ENCODE measurements at places on chromosomes 5 and 9.
A peak's percentile ranks its signal among the peaks of the same experiment; 100 is the strongest.

- no peak for DNase-seq
Observed at GRCh38 chr9:95124582-95125367, 192.7 kb downstream of the FANCC start.

- DNase-seq, result no peak
Observed at GRCh38 chr5:1687301-1687970, 112.2 kb downstream of the MRPL36 start.

DNA sequence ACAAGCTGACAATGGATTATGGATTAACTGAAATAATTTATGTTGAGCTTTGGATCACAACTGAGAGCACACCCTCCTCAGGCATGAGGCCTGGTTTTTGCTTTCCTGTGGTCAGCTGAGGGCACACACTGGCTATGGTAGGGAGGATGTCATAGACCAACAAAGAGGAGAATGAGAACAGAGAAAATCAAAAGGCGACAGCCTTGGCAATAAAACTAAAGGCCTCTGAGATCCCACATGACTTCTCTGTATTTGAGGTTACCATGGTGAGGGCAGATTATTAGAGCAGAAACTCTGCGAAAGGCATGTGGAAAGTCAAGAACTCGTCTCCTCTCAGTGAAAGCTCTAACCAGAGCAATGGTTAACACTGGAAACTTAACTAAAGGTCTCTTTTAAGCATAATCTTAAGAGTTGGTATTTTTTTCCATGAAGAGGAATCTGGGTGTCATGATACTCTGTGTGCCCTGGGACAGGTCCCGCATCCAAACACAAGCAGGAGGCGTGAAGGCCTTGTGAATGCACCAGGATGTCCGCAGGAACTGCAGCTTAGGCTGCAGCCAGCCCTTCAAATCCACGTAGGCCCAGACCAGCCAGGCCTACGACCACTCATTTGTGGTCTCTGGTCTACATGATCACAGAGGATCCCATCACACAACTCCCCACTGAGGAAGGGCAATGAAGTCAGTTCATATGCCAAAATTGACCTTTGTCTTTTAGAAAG is 12.4 kb upstream of the MEIKIN start:
- DNase-seq, result peak; percentile 36

DNA sequence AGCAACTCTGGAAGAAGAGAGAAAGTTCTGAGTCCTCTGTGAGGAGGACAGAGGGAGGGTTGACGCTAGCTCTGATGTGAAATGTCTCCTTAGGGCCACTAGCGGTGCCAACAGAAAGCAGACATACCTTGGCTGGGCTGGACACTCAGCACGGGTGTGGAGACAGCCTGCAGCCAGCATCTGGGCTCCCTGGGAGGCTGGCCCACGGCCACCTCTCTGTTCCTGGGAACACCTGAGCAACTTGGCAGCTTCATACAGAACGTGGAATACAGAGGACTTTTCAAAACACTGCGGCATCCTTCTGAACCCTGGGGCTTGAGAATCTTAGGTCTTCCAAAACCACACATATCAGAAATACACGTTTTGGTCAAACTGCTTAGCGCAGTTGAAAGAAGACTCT is 269.1 kb downstream of the FSTL4 start:
- DNase-seq, result no peak

DNA sequence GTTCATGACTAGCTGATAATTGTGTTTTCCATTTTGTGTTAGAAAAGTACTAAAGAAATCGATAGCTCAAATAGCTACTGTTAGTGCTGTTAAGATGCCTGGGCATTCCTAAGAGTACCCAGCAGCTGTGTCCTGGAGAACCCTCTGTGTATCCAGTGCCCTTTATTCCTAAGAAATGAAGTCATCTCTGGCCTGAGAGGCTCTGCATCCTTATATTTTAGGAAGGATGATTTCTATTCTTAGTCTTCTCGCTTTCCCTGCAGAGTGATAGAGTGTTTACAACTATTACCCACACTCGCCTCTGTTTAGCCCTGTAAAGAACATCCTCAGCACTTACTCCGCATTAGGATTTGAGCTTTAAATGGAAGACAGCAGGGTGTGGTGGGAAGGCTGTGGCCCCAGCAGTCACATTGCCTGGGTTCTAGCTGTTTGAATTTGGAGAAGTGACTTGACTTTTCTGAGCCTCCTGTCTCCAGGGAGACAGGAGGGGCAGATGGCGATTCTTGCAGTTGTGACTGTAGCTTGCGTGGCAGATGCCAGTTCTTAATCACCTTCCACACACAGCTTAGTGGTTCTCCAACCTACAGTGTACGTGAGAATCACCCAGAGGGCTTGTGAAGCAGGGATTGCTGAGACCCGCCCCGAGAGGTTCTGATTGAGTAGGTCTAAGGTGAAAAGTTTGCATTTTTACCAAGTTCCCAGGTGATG is 177.2 kb upstream of the PITX1 start:
- no peak for DNase-seq

GRCh38 chr9:8157683-8158324 is 358.2 kb upstream of the DMAC1 start:
- DNase-seq, result no peak

GRCh38 chr9:89442981-89443814 is 54.7 kb downstream of the SEMA4D start:
- DNase-seq, result no peak

- DNase-seq, result peak; percentile 21
Observed at GRCh38 chr5:113047733-113048652, 71.4 kb downstream of the DCP2 start.

GRCh38 chr9:5485378-5486085 is 24.8 kb upstream of the PDCD1LG2 start:
- no peak for DNase-seq

- DNase-seq, result no peak
Observed at GRCh38 chr5:38600329-38601045, 44.0 kb upstream of the LIFR start.

GRCh38 chr5:159992566-159992965 is 16.4 kb upstream of the TTC1 start:
- no peak for DNase-seq

DNA sequence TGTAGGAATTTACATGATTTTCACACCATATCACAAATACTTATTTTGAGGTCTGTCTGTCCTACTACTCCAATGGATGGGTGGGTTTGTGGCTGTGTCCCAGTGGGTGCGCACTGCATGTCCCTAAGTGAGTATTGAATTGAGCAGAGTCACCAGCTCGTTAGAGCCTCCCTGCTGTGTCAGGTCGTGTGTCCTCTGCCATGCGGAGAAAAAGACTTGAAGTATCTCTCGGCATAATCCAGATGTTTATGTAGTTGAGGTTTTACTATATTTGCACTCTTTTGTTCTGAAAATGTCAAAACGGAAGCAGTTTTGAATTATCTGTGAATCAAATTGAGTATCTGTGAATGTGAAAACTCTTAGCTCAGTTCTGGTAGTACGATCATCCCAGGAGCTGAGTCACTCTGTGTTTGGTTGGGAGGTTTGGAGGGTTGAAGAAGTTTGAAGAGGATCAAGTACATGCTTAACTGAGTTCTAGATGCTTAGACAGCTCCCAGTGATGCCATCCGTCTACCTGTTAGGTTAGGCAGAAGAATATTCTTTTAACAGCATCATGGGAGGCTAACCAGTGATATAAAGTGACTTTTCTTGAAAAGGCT is 194.2 kb downstream of the TENT4A start:
- no peak for DNase-seq

- no peak for DNase-seq
Observed at GRCh38 chr5:98170994-98171393, 602.5 kb upstream of the RGMB start.

- DNase-seq, result no peak
Observed at GRCh38 chr5:122192497-122193496, 63.5 kb downstream of the ZNF474 start.

DNA sequence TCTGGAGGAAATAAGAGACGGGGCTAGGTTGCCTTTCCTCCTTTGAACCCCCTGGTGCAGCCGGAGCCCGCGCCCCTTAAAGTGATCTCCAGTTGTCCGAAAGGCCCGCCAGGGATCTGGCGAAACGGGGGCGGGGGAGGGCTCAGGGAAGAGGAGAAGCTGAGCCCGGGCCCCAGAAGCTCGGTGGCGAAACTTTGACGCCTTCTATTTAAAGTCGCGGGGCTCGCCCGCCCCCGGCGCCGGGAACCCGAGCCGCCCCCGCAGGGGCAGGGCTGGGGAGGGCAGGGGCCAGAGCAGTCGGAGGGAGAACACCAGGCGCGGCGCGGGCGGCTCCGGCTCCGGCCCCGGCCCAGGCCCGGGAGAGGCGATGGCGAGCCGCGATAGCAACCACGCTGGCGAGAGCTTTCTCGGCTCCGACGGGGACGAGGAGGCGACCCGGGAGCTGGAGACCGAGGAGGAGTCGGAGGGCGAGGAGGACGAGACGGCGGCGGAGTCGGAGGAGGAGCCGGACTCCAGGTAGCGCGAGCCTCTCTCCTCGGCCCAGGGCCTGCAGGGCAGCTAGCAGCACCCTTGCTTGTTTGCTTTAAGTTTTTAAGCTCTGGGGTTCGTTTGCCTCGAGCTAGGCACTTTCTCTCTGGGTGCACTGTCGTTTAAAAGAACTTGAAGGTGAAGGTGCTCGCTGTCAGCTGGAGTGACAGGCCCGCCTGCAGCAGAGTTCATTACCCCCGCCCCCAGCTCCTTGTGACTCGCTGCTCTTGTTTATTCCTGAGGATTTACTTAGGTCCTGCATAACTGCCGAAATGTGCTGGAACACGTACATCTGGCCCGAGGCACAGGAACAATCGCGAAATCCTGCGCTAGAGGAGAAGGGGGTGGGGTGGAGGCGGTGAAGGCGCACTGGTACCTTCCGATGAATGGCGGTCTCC is at the start of gene CMYA5:
Gene CMYA5 (plus strand): TSS at position 296 of the 926 bp plus-strand sequence. CDS start 72 bp downstream, at position 368.
- DNase-seq, result no peak

DNA sequence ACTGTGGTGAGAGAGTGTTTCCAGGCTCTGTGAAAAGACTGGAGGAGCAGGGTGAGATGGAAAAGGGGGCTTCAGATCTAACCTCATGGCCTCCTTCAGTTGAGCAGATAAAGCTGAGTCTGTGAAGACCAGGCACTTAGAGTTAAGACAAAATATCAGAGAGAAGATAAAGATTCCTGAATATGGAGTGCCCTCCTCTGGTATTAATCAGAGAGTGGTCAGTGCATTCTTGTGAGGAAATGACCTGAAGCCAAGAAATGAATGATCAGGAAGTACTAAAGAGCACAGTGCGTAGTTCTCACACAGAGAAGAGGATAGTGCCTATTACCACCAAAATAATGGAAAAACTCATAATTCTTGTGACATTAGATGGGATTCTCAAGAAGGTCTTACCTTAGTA is 1417.0 kb upstream of the ACO1 start:
- DNase-seq, result no peak

Data from hippocampal formation (tissue), 2 donors.